Stimulated activated CD8-positive, alpha-beta memory T cell treated with anti-CD3 and anti-CD28 coated beads, Interleukin-4, amount 100 ng/mL, for 1 hour (primary cell): ENCODE measurements at places on chromosomes 7 and 10.

DNA sequence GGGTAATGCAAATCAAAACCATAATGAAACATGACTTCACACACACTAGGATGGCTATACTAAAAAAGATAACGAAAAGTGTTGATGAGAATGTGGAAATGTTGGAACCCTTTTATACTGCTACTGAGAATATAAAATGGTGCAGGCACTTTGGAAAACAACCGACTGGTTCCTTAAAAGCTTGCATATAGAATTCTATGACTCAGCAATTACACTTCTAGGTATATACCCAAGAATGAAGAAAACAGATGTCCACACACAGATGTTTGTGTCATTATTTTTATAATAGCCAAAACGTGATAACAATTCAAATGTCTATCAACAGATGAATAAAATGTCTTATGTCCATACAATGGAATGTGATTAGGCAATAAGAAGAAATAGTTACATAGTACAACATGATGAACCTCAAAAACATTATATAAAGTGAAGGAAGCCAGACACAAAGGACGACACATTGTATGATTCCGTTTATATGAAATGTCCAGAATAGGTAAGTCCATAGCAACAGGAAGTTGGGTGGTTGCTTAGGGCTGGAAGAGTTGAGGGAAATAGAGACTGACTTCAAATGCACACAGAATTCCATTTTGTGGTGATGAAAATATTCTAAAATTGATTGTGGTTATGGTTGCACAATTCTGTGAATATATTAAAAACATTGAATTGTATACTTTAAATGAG lies 148.3 kb upstream of the PHYHIPL start:
- DNase-seq = no peak

GRCh38 chr7:118005026-118005425 lies 131.8 kb upstream of the CTTNBP2 start:
- no peak for DNase-seq

DNA sequence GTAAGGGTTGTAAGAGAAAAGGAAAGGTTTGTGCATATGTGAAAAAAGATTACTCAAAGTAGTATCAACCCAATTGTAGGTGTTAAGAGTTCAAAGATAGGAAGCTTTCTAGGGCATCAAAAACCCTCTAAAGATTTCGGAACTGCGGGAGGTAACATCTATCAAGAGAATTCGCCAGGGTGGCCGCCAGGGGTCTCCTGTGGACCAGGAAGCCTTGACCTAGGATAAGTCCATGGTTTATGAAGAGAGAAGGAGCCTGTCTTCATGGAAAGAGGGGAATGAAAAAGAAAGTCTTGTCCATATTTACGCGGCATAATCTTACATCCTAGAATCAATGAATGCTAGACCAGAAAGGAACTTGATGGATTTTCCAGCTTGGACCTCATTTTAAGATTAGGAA lies 140.7 kb upstream of the CALCR start:
- DNase-seq = no peak

- DNase-seq = no peak
These were observed 156.3 kb downstream of the PHF14 start for GRCh38 chr7:11130012-11130411.

- no peak for DNase-seq
These were observed 143.1 kb downstream of the NPY start for GRCh38 chr7:24427048-24427447.

- DNase-seq = no peak
These were observed 164.6 kb upstream of the SH2B2 start for GRCh38 chr7:102122026-102122425.

- DNase-seq = no peak
These were observed 45.8 kb downstream of the OAT start for GRCh38 chr10:124372899-124373298.

DNA sequence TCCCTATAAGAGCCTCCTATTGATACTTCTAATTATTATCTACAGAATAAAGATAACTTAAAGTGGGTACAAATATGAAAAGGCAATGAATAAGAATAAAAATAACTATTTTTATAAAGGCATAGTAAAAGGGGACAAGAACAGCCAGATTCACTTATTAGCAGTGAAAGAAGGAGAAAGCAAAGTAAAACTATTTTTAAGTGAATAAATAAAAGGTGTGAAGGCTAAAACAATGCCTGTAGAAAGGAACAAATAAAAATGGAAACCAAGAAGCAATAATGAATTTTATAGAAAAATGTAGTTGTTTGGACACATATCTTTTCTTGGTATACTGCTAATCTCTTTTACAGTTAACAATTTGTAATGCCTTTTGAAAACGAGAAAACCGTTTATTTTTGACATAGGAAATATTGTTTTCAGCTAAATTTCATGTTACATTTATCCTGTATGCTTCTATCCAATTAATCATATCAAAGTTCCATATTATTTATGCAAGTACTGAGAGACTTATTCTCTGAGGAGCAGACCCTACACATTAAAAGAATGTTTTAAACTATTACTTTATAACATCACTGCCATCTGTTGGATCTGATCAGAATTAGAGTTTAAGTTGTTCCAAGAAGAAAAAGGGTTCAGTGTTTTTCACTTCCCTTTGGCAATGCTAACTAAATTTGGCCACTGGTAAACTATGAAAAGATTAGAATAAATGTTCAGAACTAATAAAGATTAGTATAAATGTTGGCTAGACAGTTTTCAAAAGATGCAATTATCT lies 59.1 kb downstream of the ARMC3 start:
- no peak for DNase-seq

GRCh38 chr7:5780801-5781496 lies 514 bp downstream of the RNF216 start:
- DNase-seq = peak; percentile 10

- DNase-seq = no peak
These were observed 109.6 kb downstream of the TCERG1L start for GRCh38 chr10:131201741-131202515.

GRCh38 chr10:43928425-43928968 lies 279.8 kb upstream of the ZNF32 start:
- no peak for DNase-seq

DNA sequence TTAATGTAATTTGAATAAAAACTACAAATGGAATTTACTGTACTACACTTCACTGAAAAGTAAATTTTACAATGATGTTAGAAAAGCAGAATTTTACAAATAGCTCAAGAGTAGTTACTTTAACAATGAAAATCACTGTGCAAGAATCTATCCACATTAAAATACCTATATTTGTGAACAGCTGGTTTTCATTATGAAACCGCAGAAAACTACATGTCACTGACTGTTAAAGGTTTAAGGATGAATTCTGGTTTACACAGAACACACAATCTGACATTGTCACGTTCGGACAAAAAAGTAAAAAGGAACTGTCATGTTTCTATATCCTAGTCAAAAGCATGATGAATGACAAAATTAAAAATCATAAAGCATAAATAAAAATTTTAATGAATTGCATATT lies 415.3 kb upstream of the PRKCQ start:
- DNase-seq = no peak

DNA sequence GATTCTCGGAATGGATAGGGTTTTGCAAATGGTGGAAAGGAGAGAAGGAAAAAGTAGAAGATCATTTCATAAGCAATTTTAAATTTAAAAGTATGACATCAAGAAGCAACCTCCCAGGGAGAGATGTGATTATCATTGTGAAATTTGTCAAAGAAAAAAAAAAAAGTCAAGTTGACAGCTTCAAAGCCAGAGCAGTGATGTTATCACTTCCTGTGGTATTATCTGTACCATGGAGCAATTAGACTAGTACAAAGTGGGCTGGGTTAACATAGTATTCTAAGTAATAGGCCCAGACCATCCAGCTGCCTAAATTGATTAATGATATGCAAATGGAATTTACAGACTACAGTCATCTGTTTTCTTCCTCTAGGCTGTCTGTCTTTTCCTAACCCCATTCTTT lies 84.0 kb upstream of the NPY start:
- no peak for DNase-seq

GRCh38 chr10:79472449-79472848 lies 27.0 kb upstream of the ZCCHC24 start:
- DNase-seq = no peak

- peak; percentile 20 for DNase-seq
These were observed 125.7 kb downstream of the RGS10 start for GRCh38 chr10:119416855-119417254.

GRCh38 chr7:85023066-85023712 lies 163.7 kb downstream of the SEMA3D start:
- DNase-seq = peak; percentile 1

DNA sequence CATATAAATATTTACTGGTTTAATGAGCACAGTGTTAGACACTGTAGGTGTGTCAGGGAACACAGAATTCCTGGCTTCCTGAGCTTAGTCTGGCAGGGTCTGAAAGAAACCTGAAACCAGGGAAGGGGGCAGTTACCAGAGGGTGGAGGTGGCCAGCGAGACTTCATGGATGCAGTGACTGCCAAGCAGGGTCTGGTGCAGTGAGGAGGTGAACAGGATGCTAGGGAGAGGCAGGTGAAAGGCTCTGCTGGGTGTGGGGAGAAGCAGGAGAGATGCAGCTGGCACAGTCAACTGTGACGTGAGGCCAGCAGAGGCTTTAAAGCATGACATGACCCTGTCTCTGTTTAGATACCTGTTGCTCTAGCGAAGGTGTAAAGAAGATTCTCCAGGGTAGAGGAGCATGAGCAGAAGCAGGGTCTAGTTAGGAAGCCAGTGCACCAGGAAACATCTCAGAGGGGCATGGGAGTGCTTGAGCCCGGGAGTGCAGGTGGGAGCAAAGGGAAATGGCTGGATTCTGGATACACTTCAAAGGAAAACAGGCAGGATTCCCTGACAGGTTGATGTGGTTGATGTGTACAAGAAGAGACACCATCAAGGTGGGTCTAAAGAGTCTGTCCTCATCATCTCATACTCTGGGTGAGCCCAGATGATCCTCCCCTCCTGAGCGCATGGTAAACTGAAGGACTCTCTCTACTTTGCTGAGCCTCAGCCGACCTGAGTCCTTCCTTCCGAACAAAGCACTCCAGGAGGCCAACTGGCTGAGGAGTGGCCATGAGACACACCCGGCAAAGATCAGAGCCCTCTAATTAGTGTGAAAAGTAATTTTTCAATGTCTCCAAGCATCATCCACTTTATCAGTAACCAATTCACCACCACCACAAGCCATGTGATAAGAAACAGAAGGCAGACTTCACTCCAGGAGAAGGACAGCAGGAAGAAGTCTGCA lies 186.8 kb downstream of the COBL start:
- DNase-seq = no peak

GRCh38 chr10:69334302-69335062 lies 56.2 kb downstream of the HK1 start:
- no peak for DNase-seq

DNA sequence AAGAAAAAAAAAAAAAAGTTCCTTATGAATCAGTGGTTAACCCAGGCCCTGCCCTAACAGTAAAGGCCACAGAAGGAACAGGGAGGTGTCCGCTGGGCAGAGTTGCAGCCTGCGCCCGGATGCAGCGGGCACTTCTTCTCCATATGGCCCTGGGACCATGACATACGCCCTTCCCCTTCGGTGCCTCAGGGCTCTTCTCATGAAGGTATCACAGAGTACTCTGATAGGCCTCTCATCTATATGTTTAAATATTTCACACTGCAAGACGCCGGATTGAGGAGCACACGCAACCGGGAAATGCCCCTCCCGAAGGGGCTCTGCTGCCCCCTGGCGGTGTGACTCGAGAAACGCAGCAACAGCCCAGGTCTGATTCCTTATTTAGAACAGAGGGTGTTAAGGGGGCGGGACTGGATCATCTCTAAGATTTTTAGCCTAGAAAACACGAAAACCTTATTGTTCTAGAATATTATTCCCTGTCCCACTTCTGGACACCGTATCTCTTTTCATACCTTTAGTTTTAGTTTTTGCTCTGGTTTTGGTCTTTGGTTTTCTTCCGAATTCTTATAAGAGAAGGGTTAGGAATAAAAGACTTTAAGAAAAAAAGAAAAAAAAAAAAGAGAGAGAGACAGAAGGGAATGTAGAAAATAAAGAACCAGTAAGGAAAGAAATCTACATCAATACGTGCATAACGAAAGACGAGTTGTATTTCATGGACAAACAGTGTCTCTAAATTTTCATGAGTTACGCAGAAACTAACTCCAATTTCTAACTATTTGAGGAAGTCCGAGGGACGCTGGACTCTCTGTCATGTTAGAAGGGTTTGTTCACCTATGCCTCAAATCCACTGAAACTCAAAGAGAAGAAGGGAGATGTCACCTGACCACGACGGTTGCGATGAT lies 12.0 kb downstream of the DAGLB start:
- DNase-seq = peak; percentile 69

GRCh38 chr10:36612436-36612835 lies 513.0 kb upstream of the ANKRD30A start:
- DNase-seq = no peak

- no peak for DNase-seq
These were observed 44.9 kb downstream of the CAV1 start for GRCh38 chr7:116569737-116570136.

- DNase-seq = no peak
These were observed 105.2 kb downstream of the OSBPL3 start for GRCh38 chr7:24874791-24875190.

GRCh38 chr7:126079151-126079550 lies 1149.5 kb upstream of the POT1 start:
- DNase-seq = no peak

DNA sequence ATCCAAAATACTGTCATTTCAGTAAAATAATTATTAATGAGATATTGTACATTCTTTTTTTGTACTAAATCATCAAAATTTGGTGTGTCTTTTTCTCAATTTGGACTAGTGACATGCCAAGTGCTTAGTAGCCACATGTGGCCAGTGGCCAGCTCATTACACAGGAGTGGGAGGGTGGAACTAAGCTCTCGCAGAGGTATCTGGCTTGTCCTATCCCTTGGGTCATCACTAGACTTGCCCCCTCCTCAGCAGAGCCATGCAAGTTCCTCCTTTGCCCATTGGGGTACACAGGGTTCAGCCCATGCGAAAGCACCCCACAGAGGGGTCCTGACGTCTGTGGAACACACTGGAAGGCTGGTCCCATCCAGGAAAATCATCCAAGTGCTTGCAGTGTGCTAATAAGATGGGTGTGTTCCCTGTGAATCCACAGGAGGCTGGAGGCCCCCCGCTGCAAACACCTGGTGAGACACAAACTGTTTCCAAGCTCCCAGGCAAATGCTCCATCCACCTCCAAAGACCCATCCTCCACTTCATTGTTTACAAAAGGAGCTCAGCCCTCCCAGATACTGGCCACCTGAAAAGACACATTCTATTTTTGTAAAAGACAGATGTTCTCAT lies 1.3 kb downstream of the ARHGAP22 start:
- DNase-seq = no peak

DNA sequence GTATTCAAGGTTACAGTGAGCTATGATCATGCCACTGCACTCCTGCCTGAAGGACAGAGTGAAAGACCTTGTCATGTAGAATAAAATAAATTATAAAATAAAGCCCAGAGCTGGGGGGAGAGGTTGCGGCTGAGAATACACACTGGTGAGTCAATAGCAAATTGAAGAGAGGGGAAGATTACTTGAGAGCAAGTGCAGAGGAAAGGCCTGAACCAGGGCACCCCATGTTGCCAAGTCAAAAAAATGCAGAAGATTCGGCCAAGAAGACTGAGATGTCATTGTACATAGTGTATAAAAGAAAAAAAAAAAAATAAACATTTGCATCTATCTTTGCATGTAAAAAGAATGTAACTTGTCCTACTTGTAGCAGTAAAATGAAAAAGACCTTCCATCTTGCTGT lies 32.5 kb downstream of the RHEB start:
- DNase-seq = no peak
